CD8-positive, alpha-beta memory T cell (primary cell): ENCODE measurements at places on chromosomes 6 and 20.

DNA sequence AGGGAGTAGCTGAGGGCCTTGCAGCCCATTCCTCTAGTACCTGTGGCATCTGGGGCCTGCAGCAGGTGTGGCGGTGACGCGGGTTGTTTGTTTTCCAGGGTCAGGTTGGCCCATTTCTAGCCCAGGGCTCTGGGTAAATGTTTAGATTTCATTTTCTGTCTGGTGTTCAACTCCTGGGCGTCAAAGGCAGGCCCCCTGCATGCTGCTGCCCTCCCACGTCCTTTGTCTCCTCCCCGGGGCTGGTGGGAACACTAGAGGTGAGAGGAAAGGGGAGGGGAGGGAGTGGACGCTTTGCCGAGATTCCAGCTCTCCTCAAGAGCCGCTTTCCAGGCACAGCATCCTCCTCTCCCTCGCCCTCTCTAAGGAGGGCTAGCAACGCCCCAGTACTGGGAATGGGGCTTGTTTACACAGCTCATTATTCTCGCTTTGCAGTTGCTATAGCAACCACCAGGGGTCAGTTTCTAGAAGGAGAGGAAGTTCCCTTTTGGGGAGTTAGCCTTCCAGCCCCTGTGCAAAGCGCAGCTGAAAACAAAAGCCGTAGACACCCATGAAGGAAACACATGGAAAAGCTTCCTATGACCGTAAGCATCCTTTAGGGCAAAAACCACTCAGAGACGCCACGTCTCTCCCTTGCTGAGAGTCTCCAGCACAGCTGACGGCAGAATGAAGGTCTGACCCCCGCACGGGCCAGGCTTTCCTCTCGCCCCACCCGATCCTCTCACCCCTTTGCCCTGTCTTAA lies 170.6 kb downstream of the LY86 start:
- no peak overlapping the region for H3K27ac ChIP-seq
- no peak for DNase-seq
- no peaks in the 10 kb centered on the region for H3K27me3 ChIP-seq

DNA sequence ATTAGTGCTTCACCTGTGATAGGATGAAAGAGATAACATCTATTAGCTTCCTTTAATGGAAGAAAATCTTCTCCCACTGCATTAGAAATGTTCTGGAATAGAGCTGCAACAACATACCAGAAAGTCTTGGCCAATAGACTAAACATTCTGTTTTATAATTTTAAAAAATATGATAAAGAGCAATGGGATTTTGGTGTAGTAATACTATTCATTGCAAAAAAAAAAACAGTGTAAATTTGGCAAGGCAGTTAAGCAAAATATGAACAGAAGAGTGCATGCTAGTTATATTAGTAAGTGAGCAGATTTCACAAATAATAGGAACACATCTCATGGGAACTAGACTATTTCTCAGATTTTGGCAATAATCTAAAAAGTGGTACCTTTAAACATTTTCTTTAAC lies 43.3 kb downstream of the SOX4 start:
- H3K27ac ChIP-seq = no peak overlapping the region
- no peak overlapping the region for H3K4me3 ChIP-seq
- H3K4me1 ChIP-seq = no peaks in the 10 kb centered on the region
- no peaks in the 10 kb centered on the region for H3K27me3 ChIP-seq
- no peak for DNase-seq

DNA sequence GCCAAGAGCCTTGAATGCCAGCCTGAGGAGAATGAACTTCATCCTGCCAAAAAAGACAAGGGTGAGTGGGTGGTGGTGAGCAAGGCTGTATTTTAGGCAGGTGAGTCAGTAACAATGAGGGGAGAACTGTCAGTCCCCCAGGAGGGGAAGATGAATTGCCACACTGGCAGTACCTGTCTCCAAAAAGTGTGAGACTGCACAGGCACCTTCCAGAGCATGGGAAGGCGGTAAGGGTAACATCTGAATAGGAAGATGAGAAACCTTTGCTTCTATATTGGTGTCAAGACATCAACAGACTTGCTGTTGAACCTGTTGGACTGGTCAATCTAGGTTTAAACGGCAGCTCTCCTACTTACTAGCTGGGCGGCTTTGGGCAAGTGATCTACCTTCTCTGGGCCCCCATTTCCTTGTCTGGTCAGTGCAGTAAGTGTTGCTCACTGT lies 30.9 kb downstream of the STK35 start:
- H3K36me3 ChIP-seq = no peaks in the 10 kb centered on the region
- no peak for DNase-seq
- no peak overlapping the region for H3K4me3 ChIP-seq
- peaks cover 5% of the 10 kb centered on the region for H3K4me1 ChIP-seq
- H3K27ac ChIP-seq = no peak overlapping the region
- no peaks in the 10 kb centered on the region for H3K27me3 ChIP-seq

DNA sequence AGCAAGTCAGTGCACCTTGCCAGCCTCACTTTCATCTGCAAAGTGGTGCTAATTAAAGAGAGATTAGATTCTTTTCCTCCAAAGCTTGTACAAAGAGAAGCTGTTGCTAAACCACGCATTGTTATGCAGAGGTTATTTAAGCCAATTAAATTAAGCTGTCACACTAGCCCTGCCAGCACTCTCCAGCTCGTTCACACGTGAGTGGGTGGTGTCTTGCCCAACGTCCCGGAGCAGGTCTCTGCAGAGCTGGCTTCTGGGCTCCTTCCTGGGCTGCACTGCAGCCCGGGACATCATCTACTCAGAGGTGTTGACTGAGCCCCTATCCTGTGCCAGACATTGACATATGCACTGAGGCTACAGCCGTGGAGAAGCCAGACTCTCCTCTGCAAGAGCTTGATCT lies 401.6 kb upstream of the SULF2 start:
- DNase-seq = no peak
- no peaks in the 10 kb centered on the region for H3K4me1 ChIP-seq
- no peaks in the 10 kb centered on the region for H3K36me3 ChIP-seq
- H3K4me3 ChIP-seq = no peak overlapping the region

DNA sequence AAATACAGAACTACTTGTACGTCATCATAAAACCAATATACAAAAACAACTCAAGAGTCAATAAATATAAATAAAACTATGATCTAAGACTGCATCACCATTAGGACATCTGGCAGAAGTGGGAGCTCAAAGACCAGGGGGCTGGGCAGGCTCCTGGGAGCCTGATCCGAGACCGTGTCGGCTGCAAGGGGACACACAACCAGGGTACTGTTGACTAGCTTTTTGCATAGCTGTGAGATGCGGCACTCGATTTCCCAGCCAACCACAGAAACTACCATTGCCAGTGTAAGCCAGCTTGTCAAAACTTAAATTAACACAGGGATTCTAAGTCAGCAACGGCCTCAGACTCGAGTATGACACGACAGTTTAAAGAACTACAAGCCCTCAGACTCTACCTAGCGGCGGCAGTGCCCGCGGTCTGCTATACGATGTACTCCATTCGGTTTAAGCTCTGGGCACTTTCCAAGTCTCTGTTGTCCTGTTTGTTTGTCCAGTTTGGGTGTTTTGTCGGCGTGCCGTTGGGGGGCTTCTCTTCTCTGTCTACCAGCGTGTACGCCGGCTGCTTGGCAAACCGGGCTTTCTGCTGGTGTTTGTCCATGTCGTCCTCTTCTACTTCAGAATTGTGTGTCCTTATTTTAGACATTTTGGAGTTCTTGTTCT lies 34.6 kb downstream of the JAG1 start:
- H3K27me3 ChIP-seq = no peaks in the 10 kb centered on the region
- H3K27ac ChIP-seq = no peak overlapping the region
- no peaks in the 10 kb centered on the region for H3K4me1 ChIP-seq
- no peak for DNase-seq

DNA sequence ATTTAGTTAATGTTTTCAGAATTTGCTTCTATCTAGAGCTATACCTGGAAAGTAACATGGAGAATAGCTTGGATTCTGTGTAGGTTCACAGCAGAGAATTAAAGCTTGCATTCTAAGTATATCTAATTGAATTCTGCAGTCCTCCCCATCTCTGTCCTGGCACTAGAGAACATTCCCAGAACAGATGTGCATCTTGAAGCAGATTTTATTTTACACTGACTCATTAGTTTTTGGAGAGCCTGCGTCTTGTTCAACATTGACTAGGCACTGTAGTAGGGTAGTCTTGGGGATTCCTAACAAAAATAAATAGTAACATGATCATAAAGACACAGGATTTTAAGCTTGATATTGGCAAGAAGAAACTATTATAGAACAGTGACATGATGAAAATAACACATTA lies 36.2 kb upstream of the BAG2 start:
- H3K36me3 ChIP-seq = peaks cover 6% of the 10 kb centered on the region
- H3K4me3 ChIP-seq = no peak overlapping the region
- H3K4me1 ChIP-seq = no peaks in the 10 kb centered on the region
- DNase-seq = no peak

DNA sequence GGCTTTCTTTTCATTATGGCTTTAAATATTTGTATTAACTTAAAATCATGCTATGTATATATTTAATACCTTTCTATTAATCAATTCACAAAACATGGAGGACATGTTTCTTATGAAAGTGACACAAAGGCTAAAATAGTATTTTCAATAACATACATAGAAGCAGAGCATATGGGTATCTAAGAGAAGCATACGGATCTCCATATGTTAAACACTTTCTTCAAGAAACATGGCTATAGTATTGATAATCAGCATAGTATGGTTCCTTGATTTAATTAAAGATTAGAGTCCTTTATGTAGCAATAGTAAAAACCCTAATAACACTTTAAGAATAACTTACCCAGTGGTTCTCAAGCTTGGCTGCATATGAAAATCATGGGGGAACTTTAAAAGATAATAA lies 58.5 kb downstream of the GRIK2 start:
- no peak for DNase-seq
- no peaks in the 10 kb centered on the region for H3K4me1 ChIP-seq
- H3K4me3 ChIP-seq = no peak overlapping the region
- H3K36me3 ChIP-seq = no peaks in the 10 kb centered on the region

DNA sequence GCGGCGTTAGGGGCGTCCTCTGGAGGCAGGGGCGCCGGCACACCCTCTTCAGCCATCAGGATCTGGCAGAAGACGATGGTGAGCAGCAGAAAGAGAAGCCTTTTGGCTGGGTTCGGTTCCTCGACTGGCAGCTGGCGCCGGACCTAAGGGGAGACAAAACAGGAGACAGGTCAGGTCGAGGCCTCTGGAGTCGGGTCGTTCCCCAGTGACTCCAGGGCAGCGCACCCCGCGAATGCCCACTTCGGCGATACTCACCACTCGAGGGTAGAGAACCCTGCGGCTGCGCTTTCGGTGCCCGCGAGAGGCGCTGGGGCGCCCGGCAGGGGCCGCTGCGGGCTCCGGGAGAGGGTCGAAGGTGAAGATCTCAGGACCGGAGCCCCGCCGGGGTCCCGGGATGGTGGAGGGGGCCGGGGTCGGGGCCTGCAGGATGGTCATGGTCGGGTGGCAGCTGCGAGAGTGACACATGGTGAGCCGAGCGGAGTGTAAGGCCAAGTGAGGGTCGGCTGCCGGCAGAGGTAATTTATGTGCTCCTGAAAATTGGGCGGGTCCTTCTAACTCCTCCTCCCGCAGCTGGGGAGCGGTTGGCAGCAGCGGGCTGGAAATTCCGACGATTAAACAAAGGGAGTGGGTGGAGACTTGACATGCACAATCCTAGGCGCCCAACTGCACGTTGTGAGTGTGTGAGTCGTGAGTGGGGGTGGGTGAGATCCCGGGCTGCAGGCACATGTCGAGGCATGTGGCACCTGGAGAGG lies at the start of gene IER3:
IER3 (minus strand) TSS at position 494 of the 752 bp plus-strand sequence; CDS start at position 465, 29 bp downstream.
- peak within 1 kb of the TSS; percentile 77 for H3K27ac ChIP-seq
- peak; percentile 72 for DNase-seq
- H3K4me3 ChIP-seq = peak within 1 kb of the TSS; percentile 80
- H3K4me1 ChIP-seq = peaks cover 26% of the 10 kb centered on the region
- H3K36me3 ChIP-seq = peaks cover 10% of the 10 kb centered on the region

GRCh38 chr6:30837870-30838269 lies 46.4 kb upstream of the DDR1 start:
- no peaks in the 10 kb centered on the region for H3K27me3 ChIP-seq
- no peak for DNase-seq
- H3K4me1 ChIP-seq = peaks cover 14% of the 10 kb centered on the region
- H3K4me3 ChIP-seq = no peak overlapping the region

DNA sequence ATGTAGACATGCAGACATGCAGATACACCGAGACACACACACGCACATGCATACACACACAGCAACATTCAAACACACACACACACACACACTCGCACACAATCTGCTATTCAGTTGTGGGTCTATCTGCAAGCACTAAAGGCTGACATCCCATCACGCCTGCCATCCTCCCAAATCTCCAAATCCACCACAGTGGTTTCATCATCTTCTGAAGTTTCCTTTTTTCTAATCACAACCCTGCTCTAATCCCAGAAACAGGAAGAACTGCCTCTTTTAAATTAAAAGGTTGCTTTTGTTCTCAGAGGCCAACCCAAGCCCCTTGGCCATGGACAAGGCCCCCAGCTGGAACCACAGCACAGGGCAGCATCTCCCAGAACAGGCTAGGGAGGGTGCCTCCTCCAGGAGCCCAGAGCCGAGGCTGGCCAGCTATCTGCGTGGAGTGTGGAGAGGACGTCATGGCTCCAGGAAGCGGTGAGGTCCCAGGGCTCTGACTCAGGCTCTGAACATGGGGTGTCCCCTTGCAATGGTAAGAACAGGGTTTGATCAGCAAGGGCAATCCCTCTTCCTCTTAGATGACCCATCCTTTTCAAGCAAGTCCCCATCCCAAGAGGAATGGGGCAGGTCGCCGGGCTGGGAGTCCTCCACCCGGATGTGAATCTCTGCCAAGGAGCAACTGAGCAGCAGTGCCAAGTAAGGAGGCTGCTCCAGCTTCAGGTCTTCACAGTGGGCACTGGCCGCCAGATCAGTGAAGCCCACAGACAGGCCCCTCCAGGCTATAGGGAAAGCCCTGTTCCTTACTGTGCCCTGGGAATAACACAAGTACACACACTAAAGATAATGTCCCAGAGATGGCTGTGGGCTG lies 14.7 kb downstream of the FOXF2 start:
- H3K27me3 ChIP-seq = no peaks in the 10 kb centered on the region
- H3K27ac ChIP-seq = no peak overlapping the region
- H3K36me3 ChIP-seq = no peaks in the 10 kb centered on the region
- no peak overlapping the region for H3K4me3 ChIP-seq
- no peaks in the 10 kb centered on the region for H3K4me1 ChIP-seq
- no peak for DNase-seq

GRCh38 chr6:53107091-53107490 lies 41.5 kb downstream of the GCM1 start:
- no peak overlapping the region for H3K4me3 ChIP-seq
- no peaks in the 10 kb centered on the region for H3K36me3 ChIP-seq
- no peak for DNase-seq
- H3K4me1 ChIP-seq = no peaks in the 10 kb centered on the region

DNA sequence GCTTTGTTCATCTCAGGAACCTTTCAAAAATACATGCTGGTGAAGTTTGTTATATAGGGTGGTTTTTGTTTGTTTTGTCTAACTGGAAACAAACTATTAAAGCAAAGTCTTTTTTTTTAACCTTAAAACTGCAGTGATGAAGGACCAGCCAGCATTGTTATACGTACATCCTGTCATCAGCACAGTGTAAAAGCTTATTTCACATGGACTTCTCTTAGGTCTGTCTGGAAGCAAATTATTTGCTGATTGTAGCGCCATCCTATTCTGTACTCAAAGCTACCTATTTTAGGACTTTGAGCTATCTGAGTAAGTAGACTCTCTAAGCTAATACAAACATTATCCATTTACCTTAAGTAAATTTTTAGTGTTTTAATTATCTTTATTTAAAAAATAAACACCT lies 61.7 kb downstream of the SNX9 start:
- H3K36me3 ChIP-seq = no peaks in the 10 kb centered on the region
- peaks cover 26% of the 10 kb centered on the region for H3K4me1 ChIP-seq
- no peak overlapping the region for H3K4me3 ChIP-seq
- peak overlapping the region; percentile 46 for H3K27ac ChIP-seq
- H3K27me3 ChIP-seq = no peaks in the 10 kb centered on the region
- no peak for DNase-seq

- H3K36me3 ChIP-seq = no peaks in the 10 kb centered on the region
- H3K4me3 ChIP-seq = no peak overlapping the region
- DNase-seq = no peak
- H3K27ac ChIP-seq = no peak overlapping the region
- H3K4me1 ChIP-seq = peaks cover 46% of the 10 kb centered on the region
These were observed 114.7 kb downstream of the THEMIS start for GRCh38 chr6:127786109-127786508.
